ENCODE measurements at places on chromosomes 1 and 21. TPM values are rescaled to one million over a fixed set of nuclear protein-coding genes. Genes with fewer than 3 reads are reported as not detected.

GRCh38 chr1:160664573-160665051 is 17.8 kb upstream of the SLAMF1 start:
- H3K4me1 ChIP-seq: no peaks in the 10 kb centered on the region
- H3K4me3 ChIP-seq: no peak overlapping the region
- H3K27me3 ChIP-seq: no peaks in the 10 kb centered on the region
- no peaks in the 10 kb centered on the region for H3K36me3 ChIP-seq
- DNase-seq: no peak
- H3K27ac ChIP-seq: no peak overlapping the region

- peaks cover 20% of the 10 kb centered on the region for H3K4me1 ChIP-seq
- no peak for DNase-seq
- no peaks in the 10 kb centered on the region for H3K27me3 ChIP-seq
- no peak overlapping the region for H3K4me3 ChIP-seq
These were observed 27.7 kb downstream of the STYXL2 start for GRCh38 chr1:167121375-167122120.

UTS2 gene
- total RNA-seq: not detected

C2CD2 gene
- total RNA-seq: 3.0 TPM

RHD gene
- total RNA-seq: 0.40 TPM
